ENCODE measurements at places on chromosomes 16 and 17.

DNA sequence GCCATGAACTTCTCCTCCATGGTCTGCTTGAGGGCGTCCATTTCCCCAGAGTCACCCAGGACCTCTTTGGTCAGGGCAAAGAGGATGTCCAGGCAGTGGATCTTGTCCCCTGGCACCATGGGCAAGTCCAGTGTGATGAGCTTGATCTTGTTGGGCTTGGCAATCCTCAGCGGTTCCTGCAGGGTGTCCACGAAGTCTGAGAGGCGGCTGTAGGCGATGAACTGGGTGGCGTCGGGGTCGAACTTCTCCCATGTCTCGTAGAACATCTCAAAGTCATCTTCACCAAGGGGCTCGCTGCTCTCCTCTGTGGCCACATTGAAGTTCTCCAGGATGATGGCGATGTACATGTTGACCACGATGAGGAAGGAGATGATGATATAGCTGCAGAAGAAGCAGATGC is 9.0 kb upstream of the CD79B start:
- no peak for DNase-seq

DNA sequence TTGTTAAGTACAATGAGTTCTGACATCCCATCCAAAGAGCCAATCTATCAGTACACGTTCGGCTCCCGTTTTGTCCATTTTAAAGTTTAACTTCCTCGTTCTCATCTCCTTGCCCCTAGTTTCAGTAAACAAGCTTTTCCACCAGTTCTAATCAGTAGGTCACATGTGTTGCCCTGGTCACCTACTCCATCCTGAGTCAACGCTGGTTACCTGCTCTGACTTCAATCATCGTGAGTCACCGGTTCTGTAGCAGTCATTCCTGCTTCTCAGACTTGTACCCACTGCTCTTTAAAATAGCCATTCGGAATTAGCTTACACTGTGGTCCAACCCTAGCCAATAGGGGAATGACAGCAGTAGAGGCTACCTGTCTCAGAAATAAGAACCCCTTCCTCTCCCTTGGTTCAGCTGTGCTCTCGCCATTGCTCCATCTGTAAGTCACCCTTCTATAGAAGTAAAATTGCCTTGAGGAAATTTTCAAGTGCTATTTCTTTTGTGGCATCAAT is 191.0 kb downstream of the CPPED1 start:
- no peak for DNase-seq

- DNase-seq = no peak
Measured at GRCh38 chr17:40844671-40845107, 22.3 kb upstream of the KRT10 start.

- no peak for DNase-seq
Measured at GRCh38 chr16:2056681-2057407, 9.1 kb downstream of the TSC2 start.

DNA sequence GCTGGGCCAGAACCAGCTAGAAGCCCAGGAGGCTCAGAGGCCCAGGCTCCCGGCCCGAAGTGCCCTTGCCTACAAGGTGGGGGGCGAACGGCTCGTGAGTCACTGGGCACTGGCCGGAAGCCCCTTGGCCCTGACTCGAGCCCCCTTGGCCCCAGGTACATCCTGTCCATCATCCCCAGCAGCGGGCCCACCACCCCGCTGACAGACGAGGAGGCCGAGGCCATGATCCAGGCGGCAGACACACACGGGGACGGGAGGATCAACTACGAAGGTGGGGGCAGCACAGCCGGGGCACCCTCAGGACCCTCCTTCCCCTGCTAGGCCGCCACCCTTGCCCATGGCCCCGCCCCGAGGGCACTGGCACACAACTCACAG is 15.8 kb upstream of the AATK start:
- DNase-seq = no peak

- no peak for DNase-seq
Measured at GRCh38 chr17:57636985-57637665, 108.0 kb downstream of the CCDC182 start.

DNA sequence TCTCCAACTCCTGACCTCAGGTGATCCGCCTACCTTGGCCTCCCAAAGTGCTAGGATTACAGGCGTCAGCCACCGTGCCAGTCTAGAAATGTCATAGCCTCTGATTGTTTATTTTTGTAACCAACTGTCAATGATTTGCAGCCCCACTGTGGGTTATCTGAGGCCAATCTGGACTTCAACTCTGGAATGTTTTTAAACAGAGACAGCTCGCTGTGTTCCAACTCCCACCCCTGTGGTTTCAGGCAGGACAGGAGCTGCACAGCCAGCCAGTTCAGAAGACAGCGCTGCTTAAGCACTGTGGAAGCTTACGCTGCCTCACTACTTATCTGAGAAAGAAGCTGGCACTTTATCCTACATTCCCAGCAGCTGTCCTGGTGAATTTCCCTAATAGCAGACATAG is 19.5 kb downstream of the MRM3 start:
- DNase-seq = no peak

DNA sequence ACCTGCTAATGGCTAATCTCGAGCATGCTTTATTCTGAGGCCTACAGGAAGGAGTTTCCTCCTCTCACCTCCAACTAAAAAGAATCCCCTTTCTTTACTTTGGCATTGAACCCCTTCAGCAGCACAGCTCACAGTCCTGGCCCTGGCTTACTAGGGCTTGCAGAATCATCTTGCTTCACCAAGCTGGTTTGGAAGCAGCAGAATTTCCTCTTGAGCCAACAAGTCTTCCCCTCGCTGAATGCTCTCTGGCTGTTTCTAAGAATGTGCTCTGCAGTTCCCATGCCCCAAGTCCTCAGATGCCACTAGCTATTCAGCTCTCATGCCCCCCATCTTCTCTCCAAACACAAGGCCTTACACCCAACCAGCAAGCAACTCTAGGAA is 271.2 kb downstream of the NTN1 start:
- no peak for DNase-seq

DNA sequence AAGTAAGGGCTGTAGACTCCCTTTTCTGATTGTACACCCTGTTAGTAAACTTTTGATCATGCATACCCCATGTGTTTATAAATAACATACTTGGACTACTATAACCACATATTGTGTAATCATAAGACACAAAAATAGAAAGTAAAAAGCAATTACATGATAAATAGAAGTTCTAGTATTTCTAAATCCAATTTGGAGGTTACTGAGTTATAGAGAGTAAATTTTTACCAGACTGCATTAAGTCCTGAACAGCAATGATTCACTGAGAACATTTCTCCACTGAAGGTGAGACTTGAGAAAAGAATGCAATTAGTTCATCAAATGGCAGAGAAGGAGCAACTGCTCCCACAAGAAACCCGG is 7.7 kb upstream of the TBKBP1 start:
- DNase-seq = no peak

DNA sequence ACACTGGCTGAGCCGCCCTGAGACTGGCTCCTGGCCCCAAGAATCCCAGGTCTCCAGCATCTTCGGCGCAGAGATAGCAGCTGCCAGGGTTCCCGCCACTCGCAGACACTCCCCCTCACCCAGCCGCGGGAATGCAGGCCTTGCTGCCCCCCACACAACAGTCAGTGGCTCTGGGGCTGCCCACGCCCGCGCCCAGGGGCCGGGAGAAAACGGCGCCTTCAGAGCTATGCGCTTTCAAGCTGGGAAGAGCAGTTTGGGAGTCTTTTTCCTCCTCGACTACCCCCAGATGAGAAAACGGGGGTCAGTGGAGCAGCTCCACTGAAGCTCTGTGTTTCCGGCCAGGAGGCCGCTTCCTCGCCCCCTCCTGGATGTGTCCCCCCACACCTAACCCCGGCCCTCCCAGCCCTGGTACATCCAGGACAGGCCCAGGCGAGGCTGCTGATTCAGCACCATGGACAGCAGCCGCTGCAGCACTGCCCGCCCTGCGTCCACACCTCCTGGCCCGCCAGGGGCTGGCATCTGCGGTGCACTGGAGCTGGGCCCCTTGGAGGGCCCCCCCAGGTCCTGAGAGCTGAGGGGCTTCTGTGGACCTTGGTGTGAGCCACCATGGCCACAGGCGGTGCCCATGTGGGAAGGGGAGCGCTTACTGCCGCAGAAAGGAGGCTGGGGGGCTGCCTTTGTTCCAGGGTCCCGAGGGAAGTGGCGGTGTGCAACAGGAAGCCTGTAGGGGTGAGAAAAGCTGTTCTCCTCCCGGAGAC is 35.7 kb downstream of the CACNA1H start:
- DNase-seq = no peak

DNA sequence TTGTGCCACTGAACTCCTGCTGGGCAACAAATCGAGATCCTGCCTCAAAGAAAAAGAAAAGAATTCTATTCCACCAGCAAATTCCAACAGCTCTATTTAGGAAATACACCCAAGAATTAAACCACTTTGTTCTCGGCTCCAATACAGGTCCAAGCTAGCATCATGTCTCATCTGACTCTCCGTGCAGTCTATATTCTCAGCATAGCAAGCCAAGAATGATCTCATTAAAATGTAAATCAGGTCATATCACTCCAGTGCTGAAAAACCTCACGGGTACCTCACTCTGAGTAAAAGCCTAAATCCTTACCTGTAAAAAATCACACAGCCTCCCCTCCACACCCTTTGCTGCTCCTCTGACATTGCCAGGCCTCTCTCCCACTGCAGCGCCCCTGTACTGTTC is 23.9 kb downstream of the UBE2G1 start:
- DNase-seq = no peak

GRCh38 chr16:25192096-25192495 is 24.7 kb upstream of the AQP8 start:
- DNase-seq = no peak

- no peak for DNase-seq
Measured at GRCh38 chr17:64174686-64175456, 44.9 kb upstream of the ERN1 start.

DNA sequence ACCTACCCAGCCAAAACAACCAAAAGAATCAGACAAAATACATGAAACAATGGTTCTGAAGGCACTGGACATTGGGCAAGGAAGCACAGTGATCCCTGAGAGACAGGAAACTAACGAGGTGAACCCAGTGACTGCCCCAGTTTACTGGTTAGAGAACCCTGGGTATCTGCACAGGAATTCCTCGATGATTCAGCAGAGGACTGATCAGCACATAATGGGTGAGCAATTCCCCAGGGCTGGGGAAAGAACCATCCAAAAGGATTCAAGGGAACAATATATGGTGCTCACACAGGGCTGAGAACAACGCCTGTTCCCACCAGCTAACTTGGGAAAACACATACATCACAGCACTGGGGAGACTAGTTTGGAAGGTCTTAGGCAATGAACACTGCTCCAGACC is 167.2 kb downstream of the PARN start:
- no peak for DNase-seq

DNA sequence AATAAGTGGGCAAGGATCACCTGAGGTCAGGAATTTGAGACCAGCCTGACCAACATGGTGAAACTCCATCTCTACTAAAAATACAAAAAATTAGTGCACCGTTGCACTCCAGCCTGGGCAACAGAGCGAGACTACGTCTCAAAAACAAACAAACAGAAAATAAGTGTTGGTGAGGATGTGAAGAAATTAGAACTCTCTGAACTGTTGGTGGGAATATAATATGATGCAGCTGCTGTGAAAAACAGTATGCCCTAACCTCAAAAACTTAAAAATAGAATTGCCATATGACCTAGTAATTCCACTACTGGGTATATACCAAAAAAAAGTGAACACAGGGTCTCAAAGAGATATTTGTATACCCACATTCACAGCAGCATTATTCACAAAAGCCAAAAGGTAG is 26.1 kb downstream of the GLG1 start:
- no peak for DNase-seq

DNA sequence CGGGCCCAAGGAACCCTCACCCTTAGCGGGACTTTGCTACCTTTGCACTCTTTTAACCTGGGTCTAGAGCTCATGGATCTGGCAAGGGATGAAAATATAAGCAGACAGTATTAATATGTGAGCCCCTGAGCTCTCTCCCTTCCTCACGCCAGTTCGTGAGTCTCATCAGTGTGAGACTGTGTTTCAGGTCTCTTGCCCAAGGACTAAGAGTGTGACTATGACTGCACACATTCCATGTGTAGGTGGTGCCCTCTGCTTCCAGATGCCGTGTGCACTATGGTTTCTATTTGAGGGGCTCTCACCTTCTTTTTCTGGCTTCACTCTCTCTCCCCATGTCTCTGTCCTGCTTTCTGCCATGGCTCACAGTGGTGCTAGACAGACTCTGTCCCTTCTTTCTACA is 40.5 kb downstream of the DHRS7B start:
- no peak for DNase-seq

DNA sequence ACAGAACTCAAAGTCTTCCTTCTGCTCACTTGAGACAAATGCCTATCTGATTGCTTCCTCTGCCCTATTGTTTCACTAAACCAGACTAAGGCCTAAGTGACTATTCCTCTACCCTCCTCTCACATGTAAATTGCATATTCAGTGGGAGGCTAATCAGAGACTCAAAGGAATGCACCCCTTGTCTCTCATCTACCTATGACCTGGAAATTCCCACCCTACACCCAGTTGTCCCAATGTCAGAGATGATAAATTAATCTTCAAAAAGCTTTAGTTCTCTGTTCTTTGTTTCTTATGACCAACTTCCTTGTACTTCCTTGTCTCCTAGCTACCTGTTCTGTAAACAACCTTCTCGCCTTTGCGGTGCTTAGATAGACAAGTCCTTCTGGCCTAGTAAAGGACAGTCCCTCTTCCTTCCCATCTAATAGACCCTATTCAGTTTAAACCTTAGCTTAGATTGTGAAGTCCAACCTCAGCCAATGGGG is 76.0 kb downstream of the EMP2 start:
- DNase-seq = no peak

DNA sequence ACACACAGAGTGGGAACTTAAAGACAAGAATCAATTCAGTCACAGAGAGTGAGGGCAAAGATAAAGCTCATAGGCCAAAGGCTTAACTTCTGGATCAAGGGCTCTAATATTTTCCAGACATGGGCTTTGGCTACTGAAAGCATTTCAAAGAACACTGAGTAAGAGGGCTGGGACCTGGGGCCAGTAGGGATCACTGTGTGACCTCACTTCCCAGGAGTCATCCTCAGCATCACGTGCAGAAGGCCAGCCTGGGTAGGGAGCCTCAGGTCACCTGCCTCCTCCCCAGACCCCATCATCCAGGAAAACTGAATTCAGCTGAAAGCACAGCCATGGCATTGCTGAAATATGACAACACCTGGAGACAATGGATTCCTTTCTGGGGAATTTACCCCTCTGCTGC is 163.5 kb downstream of the RAB11FIP4 start:
- no peak for DNase-seq

GRCh38 chr17:55410722-55411462 is 10.7 kb downstream of the MMD start:
- DNase-seq = no peak

GRCh38 chr16:55003916-55004315 is 73.3 kb downstream of the IRX5 start:
- DNase-seq = no peak

All from stimulated activated CD8-positive, alpha-beta memory T cell treated with anti-CD3 and anti-CD28 coated beads, Interleukin-4, amount 100 ng/mL, for 1 hour (primary cell).